ENCODE measurements at places on chromosomes 6 and 20. TPM values are rescaled to one million over a fixed set of nuclear protein-coding genes. Genes with fewer than 3 reads are reported as not detected.

Gene NKX2-2
- total RNA-seq: not detected

Gene LKAAEAR1
- not detected for total RNA-seq

Gene RSPH3
- total RNA-seq: 5.1 TPM

Gene TNXB
- total RNA-seq: 24.7 TPM

Gene DLGAP4
- total RNA-seq: 72.5 TPM

- no peak for DNase-seq
These were observed 146.7 kb upstream of the TBX18 start for GRCh38 chr6:84910906-84911607.

- no peak for DNase-seq
These were observed 168.2 kb upstream of the PMEPA1 start for GRCh38 chr20:57877995-57878394.

DNA sequence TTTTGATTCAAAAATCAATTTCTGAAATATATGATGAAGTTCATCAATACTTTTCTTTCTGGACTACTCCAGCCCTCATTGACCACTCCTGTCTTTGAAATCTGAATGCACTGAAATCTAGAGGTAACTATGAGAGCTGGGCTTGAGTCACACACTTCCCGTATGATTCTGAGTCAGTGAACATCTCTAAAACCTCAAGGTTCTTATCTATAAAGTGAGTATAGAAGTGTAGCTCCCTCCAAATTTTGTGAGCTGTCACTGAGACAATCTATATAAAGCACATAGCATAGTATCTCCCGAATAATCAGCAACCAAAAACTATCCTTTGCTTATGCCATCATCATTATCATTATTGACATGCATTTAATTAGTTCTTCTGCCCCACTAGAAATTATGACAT, 182.4 kb downstream of the TSHZ2 start:
- no peak for DNase-seq

GRCh38 chr20:20754714-20755113, 42.3 kb upstream of the RALGAPA2 start:
- no peak for DNase-seq

- no peak for DNase-seq
These were observed 297.7 kb upstream of the MANEA start for GRCh38 chr6:95279616-95280015.

GRCh38 chr20:31568773-31569162, 36.3 kb upstream of the ID1 start:
- DNase-seq: no peak

Data from psoas muscle (tissue), 8 donors.